ENCODE measurements at places on chromosomes 4 and X.

DNA sequence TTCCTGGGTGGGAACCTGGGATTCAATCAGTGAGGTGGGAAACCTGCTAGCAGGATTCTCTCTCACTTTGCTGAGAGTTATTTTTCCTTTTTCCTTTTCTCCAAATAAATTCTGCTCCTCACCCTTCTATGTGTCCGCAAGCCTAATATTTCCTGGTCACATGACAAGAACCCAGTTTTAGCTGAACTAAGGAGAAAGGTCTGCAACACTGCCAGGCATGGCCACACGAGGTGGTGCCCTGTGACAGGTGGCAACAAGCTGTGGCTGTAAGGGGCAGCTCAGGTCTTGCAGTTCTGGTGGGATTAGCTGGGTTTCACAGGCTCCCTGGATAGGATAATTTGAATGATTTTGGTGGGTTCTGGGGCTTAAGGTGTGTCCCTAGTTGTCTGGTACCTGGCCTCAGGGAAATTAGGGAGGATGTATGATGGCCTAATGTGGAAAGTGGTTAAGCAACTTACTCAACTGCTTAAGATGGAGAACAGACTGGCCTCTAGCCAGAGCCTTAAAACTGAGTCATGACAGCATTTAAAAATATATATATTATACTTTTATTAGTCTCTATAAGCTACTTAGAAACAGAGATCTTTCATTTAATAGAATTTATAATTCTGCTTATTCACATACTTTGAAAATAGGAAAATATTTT lies 215.0 kb downstream of the IL15 start:
- no peak for DNase-seq

DNA sequence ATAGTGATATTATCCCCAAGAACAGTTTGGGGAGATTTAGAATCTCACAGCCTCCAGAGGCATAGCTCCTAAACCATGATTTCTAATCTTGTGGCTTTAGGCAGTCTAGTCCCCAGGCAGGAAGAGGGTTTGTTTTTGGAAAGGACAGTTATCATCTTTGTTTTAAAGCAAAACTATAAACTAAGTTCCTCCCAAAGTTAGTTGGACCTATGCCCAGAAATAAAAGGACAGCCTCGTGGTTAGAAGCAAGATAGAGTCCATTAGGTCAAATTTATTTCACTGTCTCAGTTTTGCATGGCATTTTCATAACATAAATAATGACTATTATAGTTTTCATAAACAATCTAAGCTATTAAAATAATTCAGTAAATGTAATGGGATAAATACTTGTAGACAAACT lies 120.5 kb downstream of the MAGEC2 start:
- DNase-seq, result no peak

DNA sequence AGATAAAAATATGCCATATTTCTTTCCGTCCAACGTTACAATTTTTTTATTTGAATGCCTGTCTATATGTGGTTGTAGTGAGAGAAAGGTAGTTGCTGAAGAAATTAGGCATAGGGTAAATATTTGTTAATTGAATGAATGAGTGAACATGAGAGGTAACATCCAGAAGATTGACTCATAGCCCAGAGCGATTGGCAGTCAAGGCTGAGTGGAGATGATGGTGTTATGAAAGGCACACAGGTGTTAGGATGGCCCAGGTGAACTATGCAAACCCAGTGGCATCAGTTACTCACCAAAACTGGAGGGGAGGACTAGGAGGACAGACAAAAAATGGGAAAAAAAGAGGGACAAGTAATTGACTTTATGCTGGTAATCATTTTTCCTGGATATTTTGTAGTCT lies 31.7 kb upstream of the SPRY1 start:
- DNase-seq, result no peak

GRCh38 chr4:93342738-93343137 lies 485.8 kb upstream of the ATOH1 start:
- DNase-seq, result no peak

DNA sequence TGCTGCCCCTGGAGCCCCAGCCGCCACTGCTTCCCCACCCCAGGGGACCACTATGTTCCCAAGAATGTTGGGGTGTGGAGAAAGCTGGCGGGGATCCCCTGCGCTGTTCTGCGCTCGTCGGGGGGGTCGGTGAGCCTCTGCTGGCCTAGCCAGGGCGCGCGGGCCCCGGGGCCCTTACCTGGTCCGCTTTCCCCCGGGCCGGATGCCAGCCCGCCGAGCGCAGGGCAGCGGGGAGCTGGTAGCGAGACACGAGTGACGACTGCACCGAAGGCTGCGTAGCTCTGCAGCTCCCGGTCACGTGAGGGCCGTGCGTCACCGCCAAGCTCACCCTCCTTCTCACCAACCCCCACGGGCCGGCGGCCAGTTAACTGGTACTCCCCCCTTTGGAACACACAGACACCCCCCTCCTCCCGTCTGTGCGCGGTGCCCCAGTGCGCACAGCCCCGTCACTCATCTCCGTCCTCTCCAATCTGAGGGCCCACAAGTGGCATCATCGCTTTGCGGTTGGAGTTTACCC lies at the start of gene BEX1:
TSS of gene BEX1 (minus strand) at position 254 of the 517 bp plus-strand sequence. CDS start 897 bp downstream, outside the sequence.
- DNase-seq, result no peak

- DNase-seq, result no peak
Measured at GRCh38 chr4:17811078-17811603, 362 bp downstream of the NCAPG start.

- peak; percentile 69 for DNase-seq
Measured at GRCh38 chrX:119118780-119119395, 8.7 kb downstream of the KIAA1210 start.

- DNase-seq, result no peak
Measured at GRCh38 chr4:115660465-115660864, 547.0 kb upstream of the NDST4 start.

GRCh38 chr4:13164783-13165331 lies 319.3 kb downstream of the RAB28 start:
- DNase-seq, result no peak

- DNase-seq, result no peak
Measured at GRCh38 chr4:132493476-132493875, 655.6 kb upstream of the PCDH10 start.

DNA sequence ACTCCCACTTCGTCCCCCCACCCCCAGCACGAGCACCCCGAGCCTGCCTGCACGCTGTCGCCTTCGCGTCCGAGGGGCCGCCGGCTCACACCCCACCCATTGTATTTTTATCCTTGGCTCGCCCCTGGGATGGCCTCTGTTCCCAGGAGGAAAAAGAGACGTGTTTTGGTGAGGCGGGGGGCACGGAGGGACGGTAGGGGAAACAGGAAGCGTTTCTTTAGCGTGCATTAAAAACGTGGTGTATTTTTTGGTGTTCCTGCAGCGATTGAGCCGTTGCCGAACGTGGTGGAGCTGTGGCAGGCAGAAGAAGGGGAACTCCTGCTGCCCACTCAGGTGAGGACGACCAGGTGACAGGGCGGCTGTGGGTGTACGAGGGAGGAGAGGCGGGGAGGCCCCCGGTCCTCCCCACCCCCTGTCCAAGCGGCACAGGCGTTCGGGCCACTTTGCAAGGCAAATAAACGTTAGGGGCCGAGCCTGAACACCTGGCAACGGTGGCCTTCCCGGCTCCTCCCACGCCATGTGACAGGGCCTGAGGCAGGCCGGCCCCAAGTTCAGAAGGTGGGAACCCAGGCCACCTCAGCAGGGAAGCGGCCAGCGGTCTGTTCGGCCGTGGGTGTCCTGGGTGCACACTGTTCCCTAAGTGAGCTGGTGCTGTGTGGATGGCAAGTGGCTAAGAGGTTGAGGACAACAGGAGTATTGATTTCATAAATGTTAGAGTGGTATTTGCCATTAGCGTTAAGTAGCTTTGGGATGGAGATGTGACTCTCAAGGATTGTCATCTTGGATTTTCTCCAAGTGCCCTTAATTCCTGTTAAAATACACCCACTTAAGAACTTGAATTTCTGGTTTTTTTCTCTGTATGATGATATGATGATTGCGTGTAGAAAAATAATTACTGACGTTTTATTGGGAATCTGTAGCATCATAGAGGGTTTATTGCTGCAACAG lies 1.1 kb downstream of the TMEM131L start:
- DNase-seq, result peak; percentile 86

GRCh38 chr4:26525771-26526150 lies 35.5 kb upstream of the CCKAR start:
- no peak for DNase-seq

DNA sequence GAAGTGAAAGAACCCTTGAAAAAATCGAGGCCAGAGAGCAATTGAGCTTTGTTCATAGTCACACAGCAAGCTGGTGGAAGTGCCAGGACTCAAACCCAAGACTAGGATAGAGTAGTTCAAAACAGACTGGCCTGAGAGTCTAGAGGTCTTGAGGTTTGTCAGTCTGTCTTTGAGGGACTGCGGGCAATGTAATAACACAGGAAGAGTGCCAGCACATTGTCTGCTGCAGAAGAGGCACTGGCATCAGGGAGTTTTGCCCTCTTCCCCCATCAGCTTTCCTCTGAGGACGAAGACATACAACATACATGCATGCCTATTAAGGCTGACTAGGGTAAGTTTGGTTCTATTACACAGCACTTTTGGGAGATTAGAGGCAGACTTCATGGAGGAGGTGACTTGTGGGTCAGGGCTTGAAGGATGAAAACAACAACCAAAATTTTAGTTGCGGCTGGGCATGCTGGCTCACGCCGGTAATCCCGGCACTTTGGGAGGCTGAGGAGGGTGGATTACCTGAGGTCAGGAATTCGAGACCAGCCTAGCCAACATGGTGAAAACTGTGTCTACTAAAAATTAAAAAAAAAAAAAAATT lies 64.1 kb upstream of the LAS1L start:
- DNase-seq, result no peak

DNA sequence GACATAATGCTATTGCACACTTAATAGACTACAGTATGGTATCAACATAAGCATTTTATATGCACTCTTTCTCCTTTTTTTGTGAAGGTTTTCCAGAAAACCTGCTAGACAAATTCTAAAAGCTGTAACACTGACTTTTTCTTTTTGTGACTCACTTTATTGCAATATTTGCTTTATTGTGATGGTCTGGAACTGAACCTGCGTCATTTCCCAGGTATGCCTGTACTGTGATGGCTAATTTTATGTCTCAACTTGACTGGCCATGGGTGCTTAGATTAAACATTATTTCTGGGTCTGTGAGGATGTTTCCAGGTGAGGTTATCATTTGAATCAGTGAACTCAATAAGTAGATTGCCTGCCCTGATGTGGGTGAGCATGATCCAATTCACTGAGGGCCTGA lies 35.5 kb upstream of the LAMP2 start:
- no peak for DNase-seq

DNA sequence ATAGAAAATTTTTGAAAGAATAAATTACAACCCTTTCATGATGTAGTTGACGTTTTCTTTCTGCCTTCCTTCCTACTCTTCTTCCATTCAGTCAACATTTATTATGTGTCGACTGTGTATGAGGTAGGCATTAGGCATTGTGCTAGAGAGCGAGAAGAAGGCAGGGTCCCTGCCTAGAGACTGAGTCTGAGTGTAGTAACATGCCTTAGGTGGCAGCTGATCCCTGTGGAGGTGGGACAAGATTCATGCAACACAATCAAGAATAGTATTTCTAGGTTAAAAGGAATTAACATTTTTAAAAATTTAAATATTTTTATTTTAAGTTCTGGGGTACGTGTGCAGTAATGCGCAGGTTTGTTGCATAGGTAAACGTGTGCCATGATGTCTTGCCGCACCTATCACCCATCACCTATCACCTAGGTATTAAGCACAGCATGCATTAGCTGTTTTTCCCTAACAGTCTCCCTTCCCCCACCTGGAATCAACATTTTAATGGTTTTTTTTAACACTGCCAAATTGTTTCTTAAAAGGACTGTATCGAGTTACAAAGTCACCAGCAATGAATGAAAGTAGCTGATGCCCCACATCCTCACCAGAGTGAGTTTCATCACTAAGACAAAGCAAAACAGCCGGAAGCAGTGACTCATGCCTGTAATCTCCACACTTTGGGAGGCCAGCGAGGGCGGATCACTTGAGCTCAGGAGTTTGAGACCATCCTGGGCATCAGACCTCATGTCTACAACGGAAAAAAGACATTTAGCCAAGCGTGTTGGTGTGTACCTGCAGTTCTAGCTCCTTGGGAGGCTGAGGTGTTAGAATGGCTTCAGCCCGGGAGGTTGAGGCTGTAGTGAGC lies 84.0 kb downstream of the WWC2 start:
- DNase-seq, result peak; percentile 54

DNA sequence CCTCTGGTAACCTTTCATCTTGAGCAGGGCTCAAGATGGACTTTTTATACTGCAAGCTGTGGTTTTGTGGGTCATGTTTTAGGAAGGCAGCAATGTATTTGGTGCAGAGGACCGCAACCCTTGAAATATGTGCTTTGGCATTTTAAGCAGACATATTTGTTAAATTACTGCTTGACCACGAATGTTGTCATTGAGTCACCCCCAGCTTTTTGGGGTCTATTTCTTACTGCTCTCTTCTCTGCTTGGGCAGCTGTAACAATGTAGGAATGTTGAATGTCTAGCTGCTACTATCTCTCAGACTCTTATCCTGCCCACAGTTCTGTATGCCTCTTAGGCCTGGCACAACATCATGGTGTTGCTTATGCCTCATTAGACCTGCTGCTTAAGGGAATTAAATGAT lies 6.0 kb downstream of the RBPJ start:
- DNase-seq, result no peak

GRCh38 chr4:54165438-54165837 lies 63.7 kb upstream of the PDGFRA start:
- DNase-seq, result no peak

- DNase-seq, result no peak
Measured at GRCh38 chr4:81634766-81635549, 163.3 kb upstream of the RASGEF1B start.

DNA sequence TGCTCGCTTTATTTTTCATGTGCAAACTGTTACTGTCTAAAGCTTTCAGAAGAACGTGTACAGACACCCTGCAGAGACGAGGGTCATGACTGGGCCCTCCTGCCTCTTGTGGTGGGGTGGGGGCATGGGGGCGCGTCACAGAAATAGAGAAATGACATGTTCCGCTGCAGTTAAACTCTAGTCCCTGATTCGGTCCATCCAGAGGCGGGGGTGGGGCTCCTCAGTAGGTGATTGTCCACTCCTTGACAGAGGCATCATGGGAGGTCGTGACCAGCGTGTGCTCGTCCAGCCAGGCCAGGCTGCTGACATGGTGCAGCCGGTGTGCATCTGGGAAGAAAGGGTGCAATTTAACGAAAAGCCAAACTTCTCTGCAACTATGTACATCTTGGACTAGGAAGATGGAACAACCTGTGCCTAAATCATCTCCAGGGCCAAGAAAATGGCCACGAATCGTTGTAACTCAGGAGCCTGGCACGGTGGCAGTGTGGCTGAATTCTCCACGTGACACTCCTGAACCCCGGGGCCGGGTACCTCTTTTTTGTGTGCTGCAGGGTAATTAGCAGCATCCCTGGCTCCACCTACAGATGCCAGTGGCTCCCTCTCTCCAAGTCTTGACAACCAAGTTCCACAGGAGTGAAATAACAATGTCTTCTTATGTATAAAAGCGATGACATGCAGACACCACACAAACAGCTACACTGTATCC lies 41.3 kb downstream of the WDR1 start:
- DNase-seq, result no peak

DNA sequence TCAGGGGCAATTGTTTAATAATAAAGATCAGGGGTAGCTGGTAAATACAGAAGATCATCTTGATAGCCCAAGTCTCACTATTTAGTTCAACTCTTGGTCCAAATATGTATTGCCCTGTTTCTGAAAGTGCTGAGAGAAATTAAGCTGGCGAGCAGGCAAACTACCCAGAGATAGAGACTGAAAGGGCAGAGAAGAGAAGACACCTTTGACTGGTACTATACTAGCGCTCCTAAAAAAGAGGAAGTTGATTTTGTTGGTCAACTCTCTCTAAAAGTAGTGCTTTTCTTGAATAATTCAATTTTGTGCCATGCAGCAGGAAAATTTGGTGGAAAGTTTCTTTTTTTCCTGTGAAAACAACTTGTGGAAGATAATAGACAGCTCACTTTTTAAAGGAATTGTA lies 64.0 kb downstream of the IGSF1 start:
- DNase-seq, result no peak

Data from HT-29 (cell line).